Pancreas (tissue), 10 donors: ENCODE measurements at places on chromosomes 13 and 19.

- peak within 1 kb of the TSS; percentile 76 for H3K27ac ChIP-seq
- DNase-seq, result peak; percentile 93
- peaks cover 3% of the 10 kb centered on the region for H3K36me3 ChIP-seq
- peak within 1 kb of the TSS; percentile 65 for H3K4me3 ChIP-seq
- no peaks in the 10 kb centered on the region for H3K27me3 ChIP-seq
Measured at GRCh38 chr19:44164673-44165512, at the start of gene ZNF226. ZNF226 (plus strand) TSS chr19:44165100; CDS start chr19:44170081, 4,981 bp downstream.

GRCh38 chr13:91141543-91142061, 205.9 kb upstream of the MIR17HG start:
- no peaks in the 10 kb centered on the region for H3K27me3 ChIP-seq
- no peak overlapping the region for H3K4me3 ChIP-seq

DNA sequence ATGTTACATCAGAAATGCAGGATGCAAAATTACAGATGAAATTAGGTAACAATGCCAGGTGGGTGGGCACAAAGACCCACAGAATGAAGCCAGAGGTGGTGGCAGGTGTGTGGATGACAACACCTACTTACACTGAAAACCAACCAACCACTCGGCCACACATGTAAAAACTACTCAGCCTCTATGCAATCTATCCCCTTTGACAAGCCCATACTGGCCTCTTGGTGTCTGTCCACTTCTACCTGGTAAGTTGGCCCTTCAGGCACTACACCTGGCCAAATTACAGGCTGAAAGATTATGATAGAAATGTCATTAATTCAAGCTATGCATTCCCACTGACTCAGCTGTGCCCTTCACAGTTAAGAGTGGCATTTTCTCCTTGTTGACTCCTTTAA, 50.0 kb downstream of the BRD4 start:
- H3K4me3 ChIP-seq, result no peak overlapping the region
- peak overlapping the region; percentile 73 for H3K27ac ChIP-seq
- no peaks in the 10 kb centered on the region for H3K36me3 ChIP-seq
- no peak for DNase-seq

- peak overlapping the region; percentile 18 for H3K4me3 ChIP-seq
- H3K4me1 ChIP-seq, result peaks cover 14% of the 10 kb centered on the region
- peak overlapping the region; percentile 83 for H3K27ac ChIP-seq
Measured at GRCh38 chr13:113493315-113493951, 2.9 kb upstream of the DCUN1D2 start.

DNA sequence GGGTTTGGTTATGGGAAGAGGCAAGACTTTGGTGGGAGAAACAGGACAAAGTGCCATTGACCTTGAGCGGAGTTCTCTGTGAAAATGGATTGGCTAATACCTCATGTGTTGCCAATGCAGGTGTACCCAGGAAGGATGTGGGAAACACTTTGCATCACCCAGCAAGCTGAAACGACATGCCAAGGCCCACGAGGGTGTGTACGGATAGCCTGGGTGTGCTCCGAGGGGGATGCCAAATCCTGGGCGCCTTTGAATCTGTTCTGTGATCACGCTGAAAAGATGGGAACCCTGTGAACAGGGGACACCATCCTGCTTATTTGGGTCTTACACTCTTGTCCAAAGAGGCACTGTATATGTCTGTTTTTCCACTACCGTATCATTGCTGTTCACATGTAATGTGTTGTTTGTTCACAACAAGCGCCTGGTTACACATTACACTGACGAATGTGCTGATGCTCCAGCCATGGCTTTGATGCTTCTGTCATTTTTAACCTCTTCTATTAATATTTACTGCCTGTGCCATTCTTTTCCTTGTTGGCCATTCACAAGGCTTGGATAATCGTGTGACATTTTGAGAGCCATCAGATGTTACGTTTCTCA, 8.3 kb downstream of the GTF3A start:
- no peak overlapping the region for H3K27ac ChIP-seq
- H3K27me3 ChIP-seq, result no peaks in the 10 kb centered on the region
- peaks cover 48% of the 10 kb centered on the region for H3K36me3 ChIP-seq
- no peak overlapping the region for H3K4me3 ChIP-seq
- H3K4me1 ChIP-seq, result no peaks in the 10 kb centered on the region
- DNase-seq, result no peak

- H3K4me3 ChIP-seq, result no peak overlapping the region
- no peaks in the 10 kb centered on the region for H3K36me3 ChIP-seq
- DNase-seq, result peak; percentile 15
- H3K27me3 ChIP-seq, result no peaks in the 10 kb centered on the region
- no peak overlapping the region for H3K27ac ChIP-seq
- no peaks in the 10 kb centered on the region for H3K4me1 ChIP-seq
Measured at GRCh38 chr13:23321535-23322241, 111.8 kb downstream of the SACS start.

GRCh38 chr13:105365831-105366230, 1169.6 kb downstream of the EFNB2 start:
- H3K4me1 ChIP-seq, result no peaks in the 10 kb centered on the region
- H3K27ac ChIP-seq, result no peak overlapping the region
- no peak for DNase-seq
- H3K27me3 ChIP-seq, result no peaks in the 10 kb centered on the region
- H3K4me3 ChIP-seq, result no peak overlapping the region
- H3K36me3 ChIP-seq, result no peaks in the 10 kb centered on the region

GRCh38 chr13:74784959-74785358, 650.8 kb upstream of the KLF12 start:
- no peaks in the 10 kb centered on the region for H3K36me3 ChIP-seq
- no peaks in the 10 kb centered on the region for H3K27me3 ChIP-seq
- H3K4me3 ChIP-seq, result no peak overlapping the region

DNA sequence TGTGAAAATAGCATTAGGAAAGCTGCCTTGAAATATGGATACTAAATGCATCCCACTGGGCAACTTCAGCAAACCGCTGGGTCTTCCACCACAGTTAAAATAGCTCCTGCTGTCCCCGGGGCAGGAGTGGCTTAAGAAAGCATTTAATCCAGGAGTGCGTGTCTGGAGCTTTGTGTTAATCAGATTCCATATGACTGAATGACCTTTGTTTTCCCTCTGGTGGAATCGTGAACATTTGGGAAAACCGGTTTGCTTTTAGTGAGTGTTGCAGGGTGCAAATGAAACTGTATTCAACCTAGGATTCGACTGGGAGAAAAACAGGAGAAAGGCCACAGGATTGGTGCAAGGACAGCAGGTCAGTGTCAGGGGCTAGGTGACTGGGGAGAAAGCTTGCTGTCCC, 237.6 kb upstream of the MAB21L1 start:
- H3K36me3 ChIP-seq, result no peaks in the 10 kb centered on the region
- DNase-seq, result no peak
- H3K27ac ChIP-seq, result no peak overlapping the region

DNA sequence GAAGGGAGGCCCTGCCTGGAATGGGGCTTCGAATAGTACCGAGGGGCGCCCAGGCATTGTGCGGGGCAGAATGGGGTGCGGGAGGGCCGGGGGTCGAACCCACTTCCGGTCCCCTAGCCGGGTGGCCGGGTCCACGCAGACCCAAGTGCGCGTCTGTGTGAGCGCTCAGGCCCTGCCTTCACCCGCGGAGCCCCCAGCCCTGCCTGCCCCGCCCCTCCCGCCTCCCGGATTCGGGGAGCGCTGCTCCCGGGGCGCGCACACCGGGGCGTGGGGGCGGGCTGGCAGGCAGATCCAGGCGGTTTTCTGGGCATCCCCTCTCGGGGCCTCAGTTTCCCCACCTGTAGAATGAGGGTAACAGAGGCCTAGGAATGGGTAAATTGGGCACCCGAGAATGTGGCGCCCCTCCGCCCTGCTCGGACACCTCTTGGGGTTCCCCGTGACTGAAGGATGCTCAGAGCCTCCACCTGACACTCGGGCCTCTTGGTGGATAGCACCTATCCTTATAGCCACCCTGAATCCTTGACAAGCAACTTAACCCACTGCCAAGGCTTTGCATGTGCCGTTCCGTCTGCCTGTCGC, 682 bp downstream of the PIK3R2 start:
- H3K4me1 ChIP-seq, result peaks cover 13% of the 10 kb centered on the region
- H3K27me3 ChIP-seq, result no peaks in the 10 kb centered on the region
- H3K27ac ChIP-seq, result peak overlapping the region; percentile 92
- peak; percentile 47 for DNase-seq
- H3K36me3 ChIP-seq, result no peaks in the 10 kb centered on the region

DNA sequence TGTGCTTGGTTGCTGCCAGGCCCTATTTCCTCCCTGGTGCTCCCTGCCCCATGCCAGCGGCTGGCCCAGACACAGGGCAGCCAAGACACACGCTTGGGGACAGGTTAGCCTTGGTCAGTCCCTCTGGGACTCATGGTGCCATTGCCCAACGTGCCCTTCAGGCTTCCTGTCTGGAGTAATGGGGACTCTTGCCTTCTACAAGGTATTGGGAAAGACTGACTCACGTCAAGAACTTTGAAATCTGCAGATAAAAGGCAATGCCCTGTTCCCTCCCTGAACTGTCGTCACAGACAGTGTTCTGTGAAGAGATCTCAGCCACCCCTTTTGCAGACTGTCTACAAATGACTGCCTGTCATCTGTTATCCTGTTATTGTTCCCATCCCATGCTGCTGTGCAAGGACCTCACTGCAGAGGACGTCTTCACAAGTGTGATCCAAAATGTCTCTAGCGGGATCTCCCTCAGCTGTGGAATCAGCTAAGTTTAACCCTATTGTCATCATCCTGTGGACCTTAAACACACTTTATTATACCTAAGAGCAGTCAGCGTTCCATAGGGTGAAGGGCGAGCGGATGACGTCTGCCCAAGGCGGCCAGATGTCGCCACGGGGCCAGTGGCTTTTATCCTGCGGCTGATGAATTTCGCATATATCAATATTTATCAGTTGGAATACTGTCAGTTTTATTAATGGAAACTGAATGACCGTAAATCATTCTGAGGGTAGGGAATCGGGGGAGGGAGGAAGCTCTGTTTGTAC, 59.0 kb downstream of the GSX1 start:
- DNase-seq, result no peak
- H3K4me3 ChIP-seq, result no peak overlapping the region
- H3K27ac ChIP-seq, result no peak overlapping the region
- H3K27me3 ChIP-seq, result no peaks in the 10 kb centered on the region
- no peaks in the 10 kb centered on the region for H3K36me3 ChIP-seq

DNA sequence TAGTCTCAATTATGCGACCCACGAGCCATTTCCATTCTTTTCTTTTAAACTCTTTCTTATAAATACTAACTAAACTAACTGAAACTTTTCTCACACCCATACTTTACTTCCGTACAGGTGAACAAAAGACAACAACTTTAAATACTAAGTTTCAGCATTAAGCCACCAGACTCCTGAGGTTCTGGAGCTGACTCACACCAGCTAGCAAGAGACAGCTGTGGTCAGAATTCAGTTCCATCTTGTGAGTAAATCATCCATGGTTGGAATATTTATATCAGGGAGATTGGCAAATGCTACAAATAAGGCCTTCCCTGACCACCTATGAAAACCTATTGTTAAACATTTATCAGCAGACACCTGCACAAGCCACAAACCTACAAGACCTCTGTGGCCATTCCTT, 897.0 kb downstream of the EFNB2 start:
- H3K27ac ChIP-seq, result no peak overlapping the region
- DNase-seq, result no peak
- no peaks in the 10 kb centered on the region for H3K27me3 ChIP-seq
- no peaks in the 10 kb centered on the region for H3K4me1 ChIP-seq

DNA sequence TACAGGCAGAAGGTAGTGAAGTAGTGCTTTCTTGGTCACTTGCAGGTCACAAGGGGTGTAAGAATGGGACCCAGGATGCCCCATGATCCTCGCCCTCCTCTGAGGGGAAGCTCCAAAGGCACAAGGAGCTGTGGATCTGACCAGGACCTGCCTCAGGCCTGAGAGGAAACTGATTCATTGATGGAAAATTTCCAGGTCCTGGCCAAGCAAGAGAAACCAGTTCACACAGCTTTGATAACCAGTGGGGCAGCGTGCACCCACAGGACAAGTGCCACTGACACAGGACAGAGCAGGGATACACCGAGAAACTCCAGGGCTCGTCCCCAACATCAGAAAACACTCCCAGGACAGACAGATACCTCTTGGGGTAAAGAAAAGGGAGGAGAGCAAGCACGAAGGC, 177.1 kb downstream of the RBM26 start:
- no peak overlapping the region for H3K27ac ChIP-seq
- no peak overlapping the region for H3K4me3 ChIP-seq
- no peak for DNase-seq
- H3K4me1 ChIP-seq, result no peaks in the 10 kb centered on the region
- H3K27me3 ChIP-seq, result no peaks in the 10 kb centered on the region

GRCh38 chr19:50790922-50791467, 780 bp downstream of the ACP4 start:
- H3K36me3 ChIP-seq, result no peaks in the 10 kb centered on the region
- H3K4me1 ChIP-seq, result no peaks in the 10 kb centered on the region
- no peak for DNase-seq
- H3K27ac ChIP-seq, result no peak overlapping the region

DNA sequence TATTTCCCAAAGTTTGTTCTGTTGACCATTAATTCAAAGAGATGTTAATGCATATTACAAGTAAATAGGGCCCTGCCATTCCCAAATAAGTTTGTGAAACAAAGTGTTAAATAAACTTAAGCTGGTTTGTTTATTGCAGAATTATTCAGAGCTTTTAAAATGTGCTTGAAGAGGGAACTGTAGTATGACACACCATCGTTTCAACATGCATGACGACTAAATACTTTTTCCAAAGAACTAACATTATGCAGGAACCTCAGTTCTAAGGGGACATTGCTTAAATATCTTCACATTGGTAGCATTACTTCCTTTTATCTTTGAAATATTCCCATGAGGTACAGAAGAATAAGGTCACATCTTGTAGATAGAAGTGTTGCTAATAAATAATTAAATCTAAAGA, 14.6 kb downstream of the LHFPL6 start:
- H3K36me3 ChIP-seq, result no peaks in the 10 kb centered on the region
- H3K4me1 ChIP-seq, result no peaks in the 10 kb centered on the region
- H3K27ac ChIP-seq, result no peak overlapping the region

DNA sequence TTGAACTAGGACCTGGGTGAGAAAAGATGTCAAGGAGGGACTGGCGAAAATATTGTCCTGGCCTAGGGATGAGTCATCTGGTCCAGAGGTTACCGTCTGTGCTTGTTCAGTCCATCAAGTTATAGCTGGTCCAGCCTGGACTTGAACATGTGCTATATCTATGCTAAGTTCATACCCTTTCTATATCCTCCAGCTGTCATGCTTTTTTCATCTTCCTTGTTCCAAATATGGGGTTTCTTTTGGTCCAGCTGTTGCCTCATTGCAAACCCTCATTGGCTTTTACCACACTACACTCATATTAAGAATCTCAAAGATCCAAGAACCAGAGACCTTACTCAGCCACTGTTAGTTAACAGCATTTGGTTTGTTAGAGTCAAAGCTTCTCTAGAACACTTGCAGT, 19.1 kb upstream of the KLF12 start:
- DNase-seq, result no peak
- H3K36me3 ChIP-seq, result no peaks in the 10 kb centered on the region
- H3K4me1 ChIP-seq, result no peaks in the 10 kb centered on the region
- H3K27ac ChIP-seq, result no peak overlapping the region
- no peak overlapping the region for H3K4me3 ChIP-seq
- no peaks in the 10 kb centered on the region for H3K27me3 ChIP-seq

GRCh38 chr19:6706633-6706958, 13.9 kb downstream of the C3 start:
- peaks cover 3% of the 10 kb centered on the region for H3K36me3 ChIP-seq
- no peak for DNase-seq
- H3K27me3 ChIP-seq, result no peaks in the 10 kb centered on the region
- no peaks in the 10 kb centered on the region for H3K4me1 ChIP-seq
- no peak overlapping the region for H3K4me3 ChIP-seq
